ENCODE measurements at places on chromosomes 2 and 18.

GRCh38 chr2:233107831-233108300 is 47.7 kb downstream of the INPP5D start:
- DNase-seq = peak; percentile 36

GRCh38 chr2:33616873-33617272 is 17.8 kb upstream of the FAM98A start:
- DNase-seq = no peak

DNA sequence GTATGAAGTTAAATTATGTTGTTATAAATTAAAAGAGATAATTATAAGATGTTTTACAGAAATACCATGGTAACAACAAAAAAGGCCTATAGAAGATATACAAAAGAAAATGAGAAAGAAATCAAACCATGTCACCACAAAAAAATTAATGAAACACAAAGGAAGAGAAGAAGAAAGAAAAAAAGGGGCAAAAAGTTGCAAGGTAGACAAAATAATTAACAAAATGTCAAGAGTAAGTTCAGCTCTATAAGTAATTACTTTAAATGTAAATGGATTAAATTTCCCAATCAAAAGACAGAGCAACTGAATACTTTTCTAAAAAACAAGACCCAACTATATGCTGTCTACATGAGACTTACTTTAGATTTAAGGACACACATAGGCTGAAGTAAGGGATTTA is 378.4 kb upstream of the FSHR start:
- DNase-seq = no peak

DNA sequence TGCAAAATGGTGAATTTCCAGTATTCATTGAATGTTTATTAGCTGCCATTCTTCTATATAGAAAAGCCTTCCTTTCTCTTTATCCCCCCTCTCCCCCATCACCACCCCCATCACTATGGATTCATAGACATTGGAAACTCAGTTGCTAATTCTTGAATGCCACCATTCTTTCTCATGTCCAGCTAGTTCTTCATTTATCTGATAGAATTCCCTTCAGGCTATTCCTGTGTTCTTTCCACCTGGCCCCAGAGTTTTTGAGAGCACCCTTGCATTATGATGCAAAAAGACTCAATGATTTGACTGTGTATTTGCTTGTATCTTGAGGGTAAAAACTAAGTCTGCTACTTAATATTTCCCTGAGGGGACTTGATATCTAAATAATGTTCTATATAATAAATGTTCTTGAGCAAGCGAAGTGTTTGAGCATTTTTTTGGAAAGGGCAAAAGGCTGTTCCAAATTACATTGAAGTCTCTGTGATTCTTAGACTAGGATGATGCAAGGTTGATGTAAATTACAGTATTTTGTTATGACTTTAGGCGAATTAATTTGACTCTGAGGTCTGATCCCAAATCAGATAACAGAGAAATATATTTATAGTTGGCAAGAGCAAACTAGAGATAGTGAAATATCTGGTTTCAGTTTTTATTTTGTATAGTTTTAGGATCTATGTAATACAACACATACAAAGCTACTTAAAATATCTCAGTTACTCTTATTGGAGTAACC is 18.8 kb upstream of the SOS1 start:
- no peak for DNase-seq

DNA sequence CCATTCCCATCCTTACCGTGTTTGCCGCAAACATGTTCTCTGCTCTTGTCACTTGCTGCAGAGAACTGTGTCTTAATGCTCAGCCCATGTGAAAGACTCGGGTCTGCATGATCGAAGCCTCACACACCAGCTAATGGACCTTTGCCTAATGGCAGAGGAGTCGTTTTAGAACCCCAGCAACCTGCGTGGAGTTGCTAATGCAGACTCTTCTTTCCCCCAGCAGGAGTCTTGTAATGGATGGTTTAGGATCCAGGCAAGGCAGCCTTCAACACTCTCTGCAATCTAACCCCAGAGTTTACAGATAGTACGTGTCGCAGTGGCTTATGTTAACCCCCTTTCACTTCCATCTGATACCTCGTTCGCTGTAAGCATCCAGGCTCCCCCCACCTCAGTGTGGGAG is 316.4 kb downstream of the AGAP1 start:
- DNase-seq = no peak

- peak; percentile 95 for DNase-seq
These were observed 554 bp downstream of the ING5 start for GRCh38 chr2:241702155-241703031.

GRCh38 chr2:169933124-169933711 is 106.0 kb downstream of the UBR3 start:
- no peak for DNase-seq

DNA sequence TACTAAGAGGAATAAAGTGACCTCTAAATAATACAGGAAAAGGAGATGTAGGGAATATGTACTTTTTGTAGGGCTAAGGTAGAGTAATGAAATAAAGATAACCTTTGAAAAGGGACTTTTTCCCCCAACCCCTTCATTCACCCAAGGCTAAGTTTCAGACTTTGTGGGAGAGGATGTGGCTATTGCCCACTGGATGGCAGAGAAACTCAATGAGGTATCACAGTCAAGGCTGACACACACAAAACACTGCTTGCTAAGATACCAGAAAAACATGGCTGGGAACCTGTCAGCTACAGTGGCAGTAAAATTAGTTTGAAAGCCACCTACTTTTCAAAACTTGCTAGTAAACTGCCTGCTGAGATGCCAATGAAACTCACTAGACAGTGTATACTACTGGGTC is 158.8 kb upstream of the WDSUB1 start:
- no peak for DNase-seq

DNA sequence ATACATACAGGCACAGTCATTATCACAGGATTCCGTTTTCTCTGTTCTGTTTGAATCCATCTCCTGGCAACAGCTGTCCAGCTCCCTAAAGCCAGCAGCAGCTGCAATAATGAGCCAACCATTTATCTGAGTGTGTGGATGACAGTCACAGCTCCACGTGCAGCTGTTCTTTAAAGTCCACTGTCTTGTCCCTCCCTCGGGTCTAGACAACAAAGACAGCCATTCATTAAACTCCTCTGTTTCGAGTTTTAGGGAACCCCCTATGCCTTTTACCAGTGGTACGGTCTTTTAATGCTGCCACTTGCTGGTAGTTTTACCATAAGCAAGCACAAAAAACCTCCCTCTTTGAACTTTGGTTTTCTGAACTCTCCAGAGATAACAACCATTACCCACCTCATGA is 16.0 kb upstream of the MSGN1 start:
- no peak for DNase-seq

GRCh38 chr2:86286516-86286915 is 50.9 kb downstream of the REEP1 start:
- DNase-seq = no peak

DNA sequence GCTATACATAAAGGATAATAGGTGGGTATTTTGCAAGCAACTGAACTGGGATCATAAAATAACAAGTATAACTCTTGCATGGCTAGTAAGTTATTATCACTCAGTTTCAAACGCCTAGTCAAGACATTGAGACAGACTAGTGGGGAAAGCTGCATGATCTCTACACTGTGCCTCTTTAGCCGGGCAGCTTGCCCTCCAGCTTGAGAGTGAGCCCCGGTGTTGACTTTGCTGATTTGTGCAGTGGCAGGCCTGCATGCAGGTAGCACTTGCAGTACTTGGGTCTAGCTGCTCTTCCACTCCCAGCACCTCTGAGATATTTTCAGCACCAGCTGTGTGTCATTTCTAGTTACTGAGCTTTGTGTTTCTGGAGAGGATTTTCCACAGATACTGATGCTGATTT is 118.8 kb upstream of the DAPL1 start:
- no peak for DNase-seq

GRCh38 chr2:222671259-222672067 is at the start of gene MOGAT1:
Gene MOGAT1 (plus strand): TSS chr2:222671658. CDS start chr2:222671786, 128 bp downstream.
- DNase-seq = peak; percentile 79

- no peak for DNase-seq
These were observed 18.3 kb upstream of the ENOSF1 start for GRCh38 chr18:730692-731091.

GRCh38 chr2:219368690-219369191 is 19.0 kb downstream of the DNPEP start:
- DNase-seq = no peak

- DNase-seq = no peak
These were observed 108.4 kb upstream of the RMDN2 start for GRCh38 chr2:37816686-37817085.

GRCh38 chr2:105416156-105416555 is 17.3 kb upstream of the FHL2 start:
- no peak for DNase-seq

DNA sequence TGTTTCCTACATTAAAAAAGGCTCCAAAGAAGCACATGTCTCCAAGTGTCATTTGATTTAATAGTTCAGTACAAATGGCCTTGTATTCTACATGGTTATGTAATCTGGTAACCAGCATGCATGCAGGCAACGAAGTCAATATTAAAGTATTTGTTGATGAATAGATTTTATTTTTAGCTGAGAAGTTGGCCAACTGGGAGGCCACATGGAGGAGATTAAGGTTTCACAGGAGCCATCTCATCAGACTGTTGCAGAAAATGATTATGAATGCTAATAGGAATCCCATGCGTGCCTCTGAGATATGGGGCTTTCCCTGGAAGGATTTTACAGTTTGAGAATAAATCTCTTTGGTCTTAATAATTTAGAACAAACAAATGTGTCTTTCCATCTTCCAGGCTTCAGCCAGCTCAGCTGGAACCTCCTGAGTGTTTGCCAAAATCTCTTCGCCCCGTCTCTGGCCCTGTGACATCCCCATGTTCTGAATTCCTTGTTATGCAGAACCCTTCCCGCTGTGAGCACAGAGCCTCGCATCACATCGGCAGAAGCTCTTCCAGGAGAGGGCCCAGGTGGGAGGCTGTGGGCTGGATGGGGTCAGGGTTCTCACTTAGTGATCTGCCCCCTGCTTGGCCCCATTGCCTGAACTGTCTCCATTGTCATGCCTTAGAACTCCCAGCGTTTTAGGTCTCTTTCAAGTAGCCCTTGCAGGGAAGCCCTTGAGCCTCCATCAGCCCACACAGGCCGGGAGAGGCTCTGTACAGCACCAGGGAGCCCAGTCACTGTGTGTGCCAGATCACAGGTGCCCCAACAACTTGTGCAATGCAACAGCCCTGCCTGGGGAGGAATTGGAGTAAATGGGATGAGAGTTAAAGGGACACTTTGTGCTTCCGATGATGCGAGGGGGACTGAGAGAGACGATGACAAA is 190.5 kb upstream of the TWIST2 start:
- no peak for DNase-seq

DNA sequence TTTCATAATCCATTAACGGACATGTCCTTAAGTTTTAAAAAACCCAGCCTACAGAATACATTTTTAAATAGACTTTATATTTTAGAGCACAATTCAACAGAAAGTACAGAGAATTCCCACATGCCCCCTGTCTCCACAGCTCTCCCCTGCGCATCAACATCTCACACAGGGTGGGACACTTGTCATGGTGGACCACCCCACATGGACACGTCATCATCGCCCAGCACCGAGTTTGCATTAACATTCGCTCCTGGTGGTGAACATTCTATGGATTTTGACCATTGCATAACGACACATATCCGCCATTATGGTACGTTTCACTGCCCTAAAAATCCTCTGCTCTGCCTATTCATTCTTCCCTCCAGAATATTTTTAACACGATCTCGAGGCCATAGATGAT is 1.1 kb upstream of the KCNF1 start:
- no peak for DNase-seq

DNA sequence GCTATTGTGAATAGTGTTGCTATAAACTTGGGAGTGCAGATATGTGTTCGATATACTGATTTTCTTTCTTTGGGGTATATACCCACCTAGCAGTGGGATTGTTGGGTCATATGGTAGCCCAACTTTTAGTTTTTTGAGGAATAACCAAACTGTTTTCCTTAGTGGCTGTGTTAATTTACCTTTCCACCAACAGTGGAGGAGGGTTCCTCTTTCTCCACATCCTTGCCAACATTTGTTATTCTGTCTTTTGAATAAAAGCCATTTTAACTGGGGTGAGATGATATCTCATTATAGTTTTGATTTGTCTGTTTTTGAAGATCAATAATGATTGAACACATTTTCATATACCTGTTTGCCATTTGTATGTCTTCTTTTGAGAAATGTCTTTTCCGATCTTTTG is 282.0 kb upstream of the SESTD1 start:
- DNase-seq = no peak

DNA sequence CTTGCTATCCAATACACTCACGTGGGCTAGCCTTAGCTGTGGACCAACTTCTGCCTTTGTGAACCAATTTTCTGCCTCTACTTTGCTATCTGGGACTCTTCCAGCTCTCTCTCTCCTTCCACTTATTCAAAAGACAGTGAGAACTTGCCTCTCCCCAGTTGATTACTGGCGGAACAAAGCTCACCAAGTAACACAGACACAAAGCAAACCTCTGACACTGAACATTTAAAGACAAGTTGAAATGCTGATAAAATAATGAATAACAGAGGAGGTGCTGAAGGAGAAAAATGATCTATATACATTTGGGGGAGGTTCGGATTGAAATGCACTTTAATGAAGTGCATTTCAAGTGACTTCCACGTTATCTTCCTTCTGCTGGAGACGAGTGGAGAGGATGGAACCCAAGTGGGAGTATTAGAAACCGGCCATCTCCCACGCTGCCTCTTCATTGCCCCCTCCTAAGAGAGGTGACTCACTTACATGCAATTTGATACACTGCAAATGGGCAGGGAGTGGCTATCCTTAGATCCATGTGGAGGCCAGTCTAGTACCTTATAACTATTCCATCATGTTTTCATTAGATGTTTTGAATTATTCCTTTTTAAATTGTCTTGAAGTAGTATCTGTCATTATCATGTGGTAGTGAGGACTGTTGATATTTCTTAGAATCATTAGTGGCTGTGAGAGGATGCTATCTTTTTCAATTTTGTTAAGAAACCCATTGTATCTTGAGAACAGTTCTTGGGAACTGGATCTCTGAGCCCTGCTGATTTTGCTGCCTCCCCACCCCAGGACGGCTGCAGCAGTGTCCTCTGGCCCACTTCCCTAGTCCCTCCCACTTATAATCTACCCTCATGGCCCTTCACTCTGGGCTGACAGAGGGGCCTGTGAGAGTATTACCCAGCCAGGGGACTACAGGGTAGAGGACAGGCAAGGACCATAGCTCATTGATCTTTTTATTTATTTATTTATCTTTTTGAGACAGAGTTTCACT is 6.0 kb upstream of the GLI2 start:
- no peak for DNase-seq

DNA sequence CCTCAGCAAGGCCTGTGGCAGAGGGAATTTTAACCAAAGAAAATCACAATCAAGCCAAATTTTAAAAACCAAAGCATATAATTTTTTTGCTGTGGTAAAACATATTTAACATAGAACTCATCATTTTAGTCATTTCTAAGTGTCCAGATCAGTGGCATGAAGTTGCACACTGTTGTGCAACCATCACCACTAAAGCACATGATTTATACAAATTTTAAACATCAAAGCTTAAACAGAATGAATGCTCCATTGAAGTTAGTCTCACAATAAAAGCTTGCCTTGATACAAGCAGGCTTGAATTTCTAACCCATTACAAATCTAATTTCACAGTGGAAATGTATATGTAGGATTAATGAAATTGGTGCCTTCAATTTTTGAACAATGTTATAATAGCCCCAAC is 31.2 kb downstream of the FTCDNL1 start:
- DNase-seq = no peak

GRCh38 chr2:204538182-204539018 is 6.9 kb upstream of the PARD3B start:
- DNase-seq = peak; percentile 65
